DMS79 treated with DMSO at 0.1 percent for 48 hours (cell line): ENCODE measurements at places on chromosomes 7 and 10.

DNA sequence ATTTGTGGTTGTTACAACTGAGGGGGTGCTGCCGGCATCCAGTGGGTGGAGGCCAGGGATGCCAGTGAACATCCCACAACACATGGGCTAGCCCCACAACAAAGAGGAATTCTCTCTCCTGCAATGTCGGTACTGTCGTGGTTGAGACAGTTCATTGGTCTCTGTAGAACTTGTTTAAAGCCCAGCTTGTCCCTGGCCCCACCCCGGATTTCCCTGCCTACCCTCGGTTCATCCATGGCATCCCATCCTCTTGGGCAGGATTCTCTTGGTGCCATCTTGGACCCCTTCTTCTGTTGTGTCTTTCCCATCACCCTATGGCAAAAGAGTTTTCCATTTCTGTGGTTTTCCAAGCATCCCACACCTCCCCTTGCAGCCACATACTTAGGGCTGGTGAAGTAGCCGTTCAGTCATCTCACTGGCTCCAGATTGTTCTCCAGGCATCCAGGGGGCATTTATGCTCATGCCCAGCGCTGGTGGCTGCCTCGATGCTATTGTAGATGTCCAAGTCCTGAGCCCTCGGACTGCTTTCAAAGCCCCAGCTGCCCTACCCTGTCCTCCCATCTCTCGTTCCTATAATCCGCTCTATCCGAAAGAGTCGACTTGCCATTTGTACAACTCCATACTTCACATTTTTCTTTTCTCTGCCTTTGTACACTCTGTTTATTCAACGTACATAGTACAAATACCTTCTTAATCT, 39.2 kb downstream of the MGMT start:
- DNase-seq = no peak

GRCh38 chr7:142913566-142913965, 20.0 kb downstream of the TRPV5 start:
- no peak for DNase-seq

DNA sequence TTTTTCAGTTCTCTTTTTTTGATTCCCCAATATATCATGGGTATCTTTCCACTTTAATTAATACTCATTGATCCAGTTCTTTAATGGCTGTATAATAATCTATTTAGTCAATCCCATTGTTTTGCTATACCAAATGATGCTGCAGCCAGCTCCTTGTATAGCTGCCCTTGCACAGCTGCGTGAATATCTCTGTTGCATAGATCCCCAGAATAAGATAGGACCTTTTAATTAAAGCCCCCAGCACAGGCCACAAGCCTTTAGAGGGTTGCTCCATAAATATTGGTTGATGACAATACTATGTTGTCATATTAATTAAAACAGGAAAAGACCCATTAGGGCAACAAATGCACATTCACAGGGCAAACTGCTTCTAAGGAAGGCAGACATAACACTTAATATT, 57.9 kb downstream of the BUB3 start:
- DNase-seq = no peak

- DNase-seq = no peak
These were observed 210.5 kb downstream of the ETV1 start for GRCh38 chr7:13778967-13779366.

GRCh38 chr7:16365952-16366351, 55.4 kb downstream of the CRPPA start:
- no peak for DNase-seq

DNA sequence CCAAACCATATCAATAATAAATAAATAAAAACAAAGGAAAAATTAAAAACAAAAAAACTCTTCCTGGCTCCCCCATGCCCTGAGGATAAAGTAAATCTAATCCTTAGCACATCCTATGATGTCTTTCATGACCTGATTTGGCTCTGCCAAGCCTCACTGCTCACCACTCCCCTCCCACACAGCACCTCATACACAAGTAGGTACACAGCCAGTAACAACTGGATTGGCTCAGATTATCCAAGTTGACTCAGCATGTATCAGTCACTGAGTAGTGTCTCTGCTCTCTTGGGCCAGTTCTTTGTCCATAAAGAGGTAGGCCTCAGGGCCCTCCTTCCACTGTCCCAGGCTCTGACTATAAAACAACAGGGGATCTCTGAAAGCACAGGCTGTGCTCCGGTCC, 99.6 kb downstream of the STRA8 start:
- peak; percentile 24 for DNase-seq

GRCh38 chr7:69654381-69654780, 56.1 kb downstream of the AUTS2 start:
- DNase-seq = peak; percentile 94

GRCh38 chr10:51124852-51125251, 50.6 kb downstream of the PRKG1 start:
- no peak for DNase-seq

GRCh38 chr10:99358101-99358500, 28.9 kb downstream of the CNNM1 start:
- DNase-seq = no peak

- no peak for DNase-seq
These were observed 31.4 kb downstream of the CASP7 start for GRCh38 chr10:113711142-113711541.

DNA sequence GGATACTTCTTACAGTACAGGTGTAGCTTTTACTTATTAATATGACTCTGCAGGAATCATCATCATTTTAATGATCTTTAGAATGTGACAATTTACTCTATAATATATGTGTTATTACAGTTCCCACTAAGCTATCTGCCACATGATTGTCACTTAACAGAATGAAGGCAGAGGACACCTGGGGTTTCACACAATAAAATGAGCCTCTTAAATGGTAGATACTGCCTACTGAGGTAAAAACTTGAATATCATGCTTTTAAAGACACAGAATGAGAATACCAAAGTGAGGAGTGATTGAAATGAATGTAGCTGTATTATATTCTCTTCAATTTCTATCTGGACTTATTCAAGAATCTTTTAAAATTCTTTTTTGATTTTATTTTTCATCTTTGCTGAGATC, 1255.3 kb upstream of the LRRN3 start:
- no peak for DNase-seq

DNA sequence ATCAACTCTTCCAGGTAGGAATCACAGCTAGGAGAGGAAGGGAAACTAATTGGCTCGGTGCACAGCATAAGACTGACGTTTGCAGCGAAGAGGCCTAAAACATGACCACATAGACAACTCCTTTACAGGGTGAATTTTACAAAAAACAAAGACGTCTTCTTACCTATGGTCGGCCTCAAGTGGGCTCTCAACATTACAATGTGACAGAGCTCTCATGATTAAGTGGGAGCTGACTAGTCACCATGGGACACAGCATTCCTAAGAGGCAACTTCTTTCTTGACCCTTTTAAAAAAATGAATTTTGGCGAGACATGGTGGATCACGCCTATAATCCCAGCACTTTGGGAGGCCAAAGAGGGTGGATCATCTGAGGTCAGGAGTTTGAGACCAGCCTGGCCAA, 4.6 kb downstream of the PDIA4 start:
- peak; percentile 16 for DNase-seq

DNA sequence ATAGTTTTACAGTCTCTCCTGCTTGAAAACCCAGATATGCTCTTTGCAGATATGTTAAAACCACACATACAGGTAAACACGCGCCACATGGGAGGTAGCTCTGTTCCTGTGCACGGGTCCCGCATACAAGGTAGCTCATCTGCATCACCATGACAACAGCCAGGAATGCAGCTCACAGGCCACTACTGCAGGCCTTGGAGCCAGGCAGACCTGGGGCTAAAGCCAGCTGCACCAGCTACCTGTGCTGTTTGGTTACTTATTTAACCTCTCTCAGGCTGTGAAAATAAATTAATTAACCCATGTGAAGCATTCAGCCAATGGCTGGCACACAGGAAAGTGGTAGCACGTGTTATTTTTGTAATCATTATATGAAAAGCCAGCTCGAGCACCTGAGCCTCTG, 428.3 kb downstream of the TNS3 start:
- no peak for DNase-seq

- DNase-seq = no peak
These were observed 447.4 kb downstream of the GRM8 start for GRCh38 chr7:126805351-126805750.

DNA sequence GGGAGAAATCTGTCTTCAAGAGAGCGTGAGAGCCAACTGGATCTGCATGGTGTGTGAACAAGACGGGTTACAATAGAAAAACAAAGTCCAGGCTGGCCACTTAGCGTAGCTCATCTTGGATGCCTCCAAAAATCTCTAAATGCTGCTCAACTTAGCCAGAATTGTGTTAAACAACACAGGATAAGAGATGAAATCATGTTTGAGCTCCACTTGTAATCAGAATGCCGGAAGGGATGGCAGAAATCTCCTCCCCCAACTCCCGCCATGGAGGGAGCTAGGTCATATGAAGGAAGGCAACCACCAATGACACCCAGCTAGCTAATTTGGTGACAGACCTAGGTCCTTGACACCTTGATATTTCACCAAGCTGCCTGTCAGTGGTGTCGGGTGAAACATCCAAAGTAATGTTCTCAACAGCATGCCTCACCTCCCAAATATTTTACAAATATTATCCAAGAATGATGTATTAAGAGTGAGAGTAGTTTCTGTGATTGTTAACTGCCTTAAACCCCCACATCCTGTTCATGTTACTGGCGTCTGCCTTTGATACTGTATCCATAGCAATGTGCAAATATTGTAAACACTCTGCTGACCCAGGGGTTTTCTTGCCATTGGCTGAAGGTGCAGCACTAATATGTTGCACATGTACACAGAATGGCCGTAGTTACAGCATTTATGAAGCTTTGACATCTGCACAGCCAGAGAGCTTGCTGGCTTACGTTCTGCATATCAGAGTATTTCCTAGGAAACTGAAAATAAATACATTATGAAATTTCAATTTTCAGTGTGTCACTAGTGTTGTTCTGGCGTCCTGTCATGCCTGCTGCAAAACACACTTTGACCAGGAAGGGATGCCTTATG, 25.8 kb downstream of the TMEM254 start:
- no peak for DNase-seq

GRCh38 chr10:111146025-111146640, 69.3 kb downstream of the ADRA2A start:
- DNase-seq = peak; percentile 3

DNA sequence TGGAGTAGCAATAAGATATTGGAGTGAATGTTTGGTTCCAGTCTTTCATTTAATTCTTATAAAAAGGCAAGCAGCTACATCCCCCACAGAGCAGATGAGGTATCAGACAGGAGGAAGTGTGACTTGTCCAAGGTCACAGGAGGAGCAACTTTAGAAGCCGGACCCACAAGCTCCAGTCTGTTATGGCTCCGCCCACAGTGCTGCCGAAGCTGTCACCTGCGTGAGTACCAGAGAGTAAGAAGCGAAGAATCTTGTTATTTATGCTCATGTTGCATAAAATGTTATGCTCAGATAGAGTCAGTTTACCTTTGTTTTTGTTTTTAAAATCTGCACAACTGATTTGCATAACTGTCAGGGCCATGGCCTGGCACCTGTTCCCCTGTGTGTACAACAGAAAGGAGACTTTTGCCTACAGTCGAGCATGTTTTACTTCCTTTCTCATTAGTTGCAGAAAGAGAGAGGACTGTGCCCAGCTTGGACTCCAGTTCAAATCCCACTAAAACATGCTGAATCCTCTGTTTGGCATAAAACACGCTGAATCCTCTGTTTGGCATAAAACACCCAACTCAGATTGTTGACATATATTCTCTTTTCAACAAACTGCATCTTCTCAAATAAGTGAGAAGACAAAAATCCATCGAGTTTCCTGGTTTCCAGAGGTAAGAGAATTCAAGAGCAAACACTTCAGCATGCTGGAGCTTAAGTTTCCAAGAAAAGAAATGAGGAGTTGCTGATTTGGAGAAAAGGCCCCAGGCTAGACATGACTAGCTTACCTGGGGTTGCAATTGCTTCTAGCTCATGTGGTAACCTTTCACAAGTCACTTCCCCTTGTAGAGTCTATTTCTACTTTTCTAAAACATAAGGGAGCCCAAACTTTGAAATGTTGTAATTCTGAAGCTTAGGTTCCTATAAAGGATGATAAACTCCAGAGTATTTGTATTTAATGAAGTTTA, 409.8 kb upstream of the ZMIZ1 start:
- DNase-seq = no peak

GRCh38 chr10:7708832-7709231, 5.7 kb downstream of the ITIH2 start:
- DNase-seq = no peak
